Stimulated activated CD8-positive, alpha-beta memory T cell treated with anti-CD3 and anti-CD28 coated beads, Interleukin-4, amount 100 ng/mL, for 1 hour (primary cell): ENCODE measurements at places on chromosomes 3 and 15.

DNA sequence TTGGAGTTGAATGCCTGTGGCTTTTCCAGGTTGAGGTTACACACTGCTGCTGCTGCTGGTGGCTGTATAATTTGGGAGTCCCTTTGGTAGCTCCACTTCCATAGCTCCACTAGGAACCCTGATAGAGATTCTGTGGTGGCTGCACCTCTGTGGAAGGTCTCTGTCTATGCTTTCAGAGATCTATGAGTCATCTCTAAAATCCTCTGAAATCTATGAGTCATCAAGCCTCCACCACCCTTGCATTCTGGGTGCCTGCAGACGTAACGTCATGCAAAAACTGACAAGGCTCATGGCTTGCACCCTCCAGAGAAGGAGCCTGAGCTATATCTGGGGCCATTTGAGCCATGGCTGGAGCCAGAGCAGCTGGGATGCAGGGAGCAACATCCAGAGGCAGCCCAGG is 1037.0 kb upstream of the CFAP20DC start:
- DNase-seq, result no peak

DNA sequence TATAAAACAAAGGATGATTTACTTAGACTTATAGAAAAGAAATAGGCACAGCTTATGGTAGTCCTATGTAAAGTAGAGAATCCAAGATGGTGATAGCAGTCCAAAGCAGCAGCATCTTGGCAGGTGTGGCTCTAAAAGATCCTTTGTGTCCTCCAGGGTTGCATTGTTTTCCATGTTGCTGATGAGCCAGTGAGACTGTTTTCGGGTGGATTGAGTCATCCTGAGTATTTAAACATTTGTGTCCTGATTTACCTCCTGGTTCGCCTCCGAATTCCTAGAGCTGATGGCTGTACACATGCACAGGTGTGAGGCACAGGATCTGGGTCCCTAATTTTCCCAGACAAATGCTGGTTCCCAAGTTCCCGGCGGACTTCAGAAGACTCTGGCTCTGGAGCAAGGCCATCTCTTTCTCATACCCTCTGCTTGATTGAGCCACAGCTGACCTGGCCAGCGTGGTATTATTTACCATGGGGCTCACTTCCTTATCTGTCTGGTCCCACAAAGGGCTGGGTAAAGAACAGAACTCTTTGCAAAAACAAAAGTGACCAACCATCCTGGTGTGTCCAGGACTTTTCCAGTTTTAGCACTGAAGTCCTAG is 51.0 kb downstream of the ARNT2 start:
- DNase-seq, result no peak

DNA sequence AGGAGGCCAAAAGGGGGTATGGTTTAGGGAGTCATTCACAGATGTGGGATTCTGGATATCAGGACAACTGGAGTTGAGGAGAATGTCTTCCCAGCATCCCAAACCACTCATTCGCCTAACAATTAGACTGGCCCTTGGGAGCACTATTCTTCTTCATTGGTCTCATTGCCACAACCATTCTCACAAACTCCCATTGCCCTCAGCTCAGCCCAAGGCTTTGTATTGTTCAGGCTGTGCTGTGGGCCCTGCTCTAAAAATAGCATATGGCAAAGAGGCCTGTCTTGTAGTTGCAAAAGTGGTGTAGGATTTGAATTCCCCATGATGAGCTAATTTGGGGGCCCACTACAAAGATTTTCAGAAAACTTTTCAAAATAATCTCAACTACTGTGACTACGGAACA is 6.3 kb upstream of the ADAMTS9 start:
- no peak for DNase-seq

DNA sequence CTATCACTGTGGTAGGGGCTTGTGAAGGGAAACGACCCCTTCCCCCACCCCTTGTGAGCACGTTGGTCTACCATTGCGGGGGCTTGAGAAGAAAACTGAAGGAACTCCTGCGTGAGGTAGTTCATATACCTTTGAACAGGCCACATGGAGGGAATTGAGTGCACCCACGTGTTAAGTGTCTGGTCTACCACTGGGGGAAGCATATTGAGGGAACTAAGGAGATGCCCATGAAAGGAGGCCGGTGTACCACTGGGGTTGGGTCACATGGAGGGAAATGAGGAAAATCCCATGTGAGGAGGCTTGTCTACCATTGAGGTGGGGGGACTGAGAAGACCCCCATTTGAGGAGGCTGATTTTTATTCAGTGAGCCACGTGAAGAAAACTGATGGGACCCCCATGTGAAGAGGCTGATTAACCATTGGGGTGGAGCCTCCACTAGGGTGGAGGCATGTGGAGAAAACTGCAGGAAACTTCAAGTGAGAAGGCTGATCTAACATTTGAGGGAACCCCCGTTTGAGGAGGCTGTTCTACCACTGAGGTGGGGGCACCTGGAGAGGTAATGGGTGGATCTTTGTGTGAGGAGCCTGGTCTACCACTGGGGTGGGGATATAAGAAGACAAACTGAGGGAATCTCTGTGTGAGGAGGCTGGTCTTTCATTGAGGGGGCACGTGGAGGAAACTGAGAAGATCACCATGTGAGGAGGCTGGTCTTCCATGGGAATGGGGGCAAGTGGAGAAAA is 163.2 kb downstream of the FBLN2 start:
- no peak for DNase-seq

- DNase-seq, result no peak
Measured at GRCh38 chr3:170705131-170705530, 119.3 kb upstream of the SLC7A14 start.

- no peak for DNase-seq
Measured at GRCh38 chr3:133038731-133039375, 662 bp downstream of the TMEM108 start.

DNA sequence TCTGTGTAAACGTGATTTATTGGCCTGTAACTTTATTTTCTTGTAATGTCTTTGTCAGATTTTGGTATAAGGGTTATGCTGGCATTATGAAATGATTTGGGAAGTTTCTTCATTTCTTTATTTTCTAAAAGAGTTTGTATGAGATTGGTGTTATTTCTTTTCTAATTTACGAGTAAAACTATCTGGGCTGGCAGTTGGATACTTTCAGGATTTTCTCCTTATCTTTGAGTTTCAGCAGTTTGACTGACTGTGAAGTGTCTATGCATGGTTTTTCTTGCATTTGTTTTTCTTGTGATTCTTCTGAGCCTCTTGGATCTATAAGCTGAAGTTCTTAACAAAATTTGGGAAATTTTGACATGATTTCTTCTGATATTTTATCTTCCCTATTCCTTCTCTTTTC is 18.1 kb downstream of the ADGRG7 start:
- no peak for DNase-seq

DNA sequence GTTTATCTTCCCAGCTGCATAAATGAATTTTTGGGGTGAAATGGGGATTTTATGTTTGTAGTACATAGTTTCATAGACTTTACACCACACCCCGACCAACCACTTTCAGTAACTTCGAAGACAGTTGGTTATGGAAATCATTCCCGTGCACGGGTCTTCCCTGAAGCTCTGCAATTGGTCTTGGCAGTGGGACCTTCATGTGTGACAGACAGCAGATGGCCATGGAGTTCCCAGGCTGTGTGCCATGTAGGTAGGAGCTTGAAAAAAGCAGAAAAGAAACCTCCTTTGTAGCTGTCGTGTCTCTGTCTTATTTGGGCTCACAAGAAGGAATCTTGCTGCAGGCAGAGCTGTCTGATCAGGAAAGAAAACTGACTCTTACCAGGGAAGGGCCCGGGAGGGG is 25.9 kb downstream of the EXOG start:
- no peak for DNase-seq

- DNase-seq, result no peak
Measured at GRCh38 chr3:74824366-74824765, 209.9 kb upstream of the CNTN3 start.

DNA sequence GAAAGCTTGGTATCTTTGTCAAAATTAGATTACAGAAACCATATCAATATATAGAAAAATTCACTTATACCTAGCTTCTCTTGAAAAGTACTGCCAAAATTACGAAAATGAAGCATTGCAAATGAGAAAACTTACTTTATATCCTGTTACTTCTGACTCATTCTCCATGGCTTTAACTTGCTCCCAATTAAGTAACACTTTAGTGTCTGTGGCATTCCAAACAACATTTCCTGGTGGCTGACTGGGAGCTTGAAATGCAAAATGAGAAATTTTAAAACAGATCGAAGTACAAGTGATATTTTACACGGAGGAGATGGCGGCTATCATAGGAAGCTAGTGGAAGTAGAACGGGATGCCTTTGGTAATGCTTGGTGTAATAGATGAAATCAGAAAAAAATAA is 347.3 kb downstream of the CNTN3 start:
- DNase-seq, result no peak

DNA sequence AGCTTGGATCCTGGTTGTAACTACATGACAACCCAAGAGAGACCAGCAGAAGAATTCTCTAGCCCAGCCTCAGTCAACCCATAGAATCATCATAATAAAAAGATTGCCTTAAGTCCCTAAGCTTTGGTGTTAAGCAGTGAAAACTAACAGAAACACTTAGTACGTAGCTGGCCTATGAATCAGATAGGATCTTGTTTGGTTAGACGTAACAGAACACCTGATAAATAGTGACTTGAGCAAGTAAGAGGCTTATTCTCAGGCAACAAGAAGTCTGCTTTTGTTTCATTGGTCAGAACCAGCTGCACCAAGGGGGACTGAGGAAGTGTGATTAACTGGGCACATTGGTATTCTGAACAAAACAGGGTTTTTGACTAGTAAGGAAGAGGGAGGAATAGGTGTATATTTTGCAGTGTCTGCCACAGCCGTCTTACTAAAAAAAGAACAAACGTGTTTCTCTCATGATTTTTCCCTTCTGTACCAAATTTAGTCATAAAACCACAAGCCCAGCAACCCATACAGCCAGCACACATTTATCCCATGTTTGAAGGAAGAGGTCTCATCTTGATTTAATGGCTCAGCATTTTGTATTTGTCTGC is 53.3 kb upstream of the GLCE start:
- no peak for DNase-seq
